SK-MEL-5 (cell line): ENCODE measurements at places on chromosomes 1 and 21.

DNA sequence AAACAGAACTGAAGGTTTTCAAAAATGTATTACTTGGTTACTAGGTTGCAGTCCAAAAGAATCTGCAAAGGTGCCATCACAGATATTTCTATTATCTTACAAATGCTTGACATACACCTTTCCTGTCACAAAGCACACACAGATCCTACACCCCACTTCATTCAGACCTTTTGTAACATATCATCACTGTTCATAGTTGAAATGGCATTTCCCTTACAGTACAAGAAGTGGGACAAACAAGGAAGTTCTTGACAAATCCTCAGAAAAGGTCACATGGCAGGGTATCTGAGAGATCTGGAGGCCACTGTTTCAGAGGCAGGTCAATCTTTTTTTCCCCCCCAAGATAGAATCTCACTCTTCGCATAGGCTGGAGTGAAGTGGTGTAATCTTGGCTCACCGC is 21.3 kb downstream of the TOR1AIP2 start:
- DNase-seq: no peak

- DNase-seq: no peak
These were observed 632.0 kb downstream of the SMYD3 start for GRCh38 chr1:245874942-245875580.

- DNase-seq: no peak
These were observed 38.4 kb downstream of the FYB2 start for GRCh38 chr1:56780826-56781225.

GRCh38 chr21:41620982-41621381 is 113.0 kb upstream of the TMPRSS2 start:
- DNase-seq: no peak

DNA sequence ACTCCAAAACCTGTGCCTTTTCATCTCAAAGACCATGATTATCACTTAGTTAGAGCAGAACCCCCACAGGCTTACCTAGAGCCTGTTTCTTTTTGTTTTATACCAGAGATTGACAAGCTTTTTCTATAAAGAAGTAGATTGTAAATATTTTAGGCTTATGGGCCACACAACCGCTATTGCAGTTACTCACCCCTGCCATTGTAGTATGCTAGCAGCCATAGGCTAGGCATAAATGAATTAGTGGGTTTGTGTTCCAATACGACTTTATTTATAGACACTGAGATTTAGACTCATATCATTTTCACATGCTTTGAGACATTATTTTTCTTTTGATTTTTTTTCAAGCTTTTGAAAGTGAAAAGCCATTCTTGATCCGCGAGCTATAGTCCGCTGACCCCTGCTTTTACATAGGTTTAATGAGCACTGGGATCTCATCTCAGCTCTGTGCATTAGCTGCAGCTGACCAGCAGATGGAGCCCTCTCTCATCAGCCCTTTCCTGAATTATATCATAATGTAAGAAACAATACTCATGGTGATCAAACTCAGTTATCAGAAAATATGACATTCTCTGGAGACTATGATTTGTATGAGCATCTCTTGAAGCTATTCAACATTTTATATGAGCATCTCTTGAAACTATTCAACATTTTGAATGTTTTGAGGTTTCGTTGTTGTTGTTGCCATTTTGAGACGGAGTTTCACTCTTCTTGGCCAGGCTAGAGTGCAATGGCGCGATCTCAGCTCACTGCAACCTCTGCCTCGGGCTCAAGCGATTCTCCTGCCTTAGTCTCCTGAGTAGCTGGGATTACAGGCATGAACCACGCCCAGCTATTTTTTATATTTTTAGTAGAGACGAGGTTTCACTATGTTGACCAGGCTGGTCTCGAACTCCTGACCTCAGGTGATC is 111.9 kb upstream of the L1TD1 start:
- DNase-seq: peak; percentile 70

- DNase-seq: no peak
These were observed 12.9 kb downstream of the PIGM start for GRCh38 chr1:160018900-160019299.

GRCh38 chr1:66330722-66331141 is 203.2 kb upstream of the SGIP1 start:
- peak; percentile 80 for DNase-seq

DNA sequence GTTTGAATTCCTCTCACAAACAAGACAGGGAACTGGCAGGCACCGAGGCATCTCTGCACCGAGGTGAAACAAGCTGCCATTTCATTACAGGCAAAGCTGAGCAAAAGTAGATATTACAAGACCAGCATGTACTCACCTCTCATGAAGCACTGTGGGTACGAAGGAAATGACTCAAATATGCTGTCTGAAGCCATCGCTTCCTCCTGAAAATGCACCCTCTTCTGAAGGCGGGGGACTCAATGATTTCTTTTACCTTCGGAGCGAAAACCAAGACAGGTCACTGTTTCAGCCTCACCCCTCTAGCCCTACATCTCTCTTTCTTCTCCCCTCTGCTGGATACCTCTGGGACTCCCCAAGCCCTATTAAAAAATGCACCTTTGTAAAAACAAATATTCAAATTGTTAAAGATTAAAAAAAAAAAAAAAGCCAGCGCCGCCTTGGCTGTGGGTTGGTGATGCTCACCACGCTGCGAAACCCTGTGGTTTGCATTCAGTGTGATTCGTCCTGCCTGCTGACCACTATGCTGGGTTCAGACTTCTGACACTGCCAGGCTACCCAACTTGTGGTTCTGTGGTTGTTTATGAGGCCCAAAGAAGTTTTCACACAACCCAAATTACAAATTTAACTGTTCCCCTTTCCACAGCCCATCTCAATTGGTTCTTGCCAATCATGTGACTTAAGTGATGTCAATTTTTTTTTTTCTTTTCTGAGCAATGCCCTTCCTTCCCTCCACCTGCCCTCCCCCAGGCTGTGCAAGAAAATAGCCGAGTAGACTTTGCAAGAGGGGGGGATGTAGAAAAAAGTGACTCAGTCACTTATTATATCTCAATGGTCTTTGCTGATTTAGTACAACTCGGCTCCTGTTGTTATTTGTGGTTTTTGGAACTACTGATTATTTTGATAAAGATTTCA is at the start of gene RUNX1:
Gene RUNX1, minus strand, starts transcription at position 597 of the 912 bp plus-strand sequence.
- no peak for DNase-seq

- DNase-seq: no peak
These were observed 236.0 kb downstream of the TOMM20 start for GRCh38 chr1:234892642-234893041.

DNA sequence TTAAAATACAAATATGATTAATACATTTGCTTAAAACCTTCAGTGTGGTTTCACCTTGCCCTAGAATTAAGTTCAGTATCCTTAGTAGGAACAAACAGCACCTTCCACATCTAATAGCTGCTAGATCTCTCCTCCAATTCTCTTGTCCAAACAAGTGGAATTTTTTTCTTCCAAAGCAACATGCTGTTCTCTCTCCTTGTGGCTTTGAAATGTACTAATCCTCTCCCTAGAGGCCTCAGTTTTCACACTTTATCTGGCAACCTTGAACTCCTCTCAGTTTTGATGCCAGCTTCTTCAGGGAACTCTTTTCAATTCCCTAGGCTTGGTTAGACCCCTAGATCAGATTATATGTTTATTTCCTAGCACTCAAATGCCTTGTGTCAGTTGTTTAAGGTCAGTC is 87.0 kb downstream of the GLUL start:
- no peak for DNase-seq

DNA sequence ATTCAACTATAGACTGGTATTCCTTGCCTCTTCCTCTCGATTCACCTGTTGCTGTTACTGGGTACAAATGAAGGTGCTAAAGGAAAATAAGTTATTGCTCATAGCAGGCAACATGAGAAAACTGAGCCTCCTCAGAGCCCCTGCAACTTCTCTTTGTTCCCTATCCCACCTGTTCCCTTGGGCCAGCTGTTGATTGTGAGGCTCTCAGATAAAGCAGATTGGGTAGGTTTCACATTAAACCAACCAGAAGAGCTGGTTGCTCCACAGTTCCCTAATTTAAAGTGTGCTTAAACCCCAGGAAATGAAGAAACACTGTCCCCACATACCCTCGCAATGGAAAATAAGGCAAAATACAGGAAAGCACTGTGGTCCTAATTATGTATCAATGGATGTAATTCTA is 4.8 kb downstream of the DEDD start:
- DNase-seq: no peak

- DNase-seq: no peak
These were observed 8.0 kb downstream of the NR5A2 start for GRCh38 chr1:200035397-200035955.

DNA sequence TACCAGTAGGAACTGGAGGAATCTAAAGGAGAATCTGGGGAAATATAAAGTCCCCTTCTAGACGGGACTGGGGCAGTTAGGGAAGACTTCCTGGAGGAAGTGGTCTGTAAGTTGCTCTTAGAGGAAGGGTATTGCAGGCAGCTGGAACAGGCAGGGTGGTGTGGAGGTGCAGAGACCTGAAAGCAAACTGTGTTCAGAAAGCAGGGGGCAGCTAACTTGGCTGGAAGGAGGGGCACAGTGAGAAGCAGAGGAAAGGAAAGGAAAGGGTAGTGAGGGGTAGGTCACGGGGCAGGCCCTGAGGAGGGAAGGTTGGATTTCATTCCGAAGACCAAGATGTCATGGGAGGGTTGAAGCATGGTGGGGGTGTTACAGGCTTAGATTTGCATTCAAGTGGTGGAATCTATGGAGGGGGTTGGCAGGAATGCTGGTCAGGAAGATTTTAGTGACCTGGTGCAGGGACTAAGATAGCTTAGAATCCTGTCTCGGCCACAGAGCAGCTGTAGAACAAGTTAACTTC is 240.7 kb downstream of the FOXD2 start:
- DNase-seq: no peak

- DNase-seq: no peak
These were observed 508.2 kb upstream of the ZRANB2 start for GRCh38 chr1:71589005-71589404.

- DNase-seq: peak; percentile 50
These were observed 149.6 kb downstream of the LMO4 start for GRCh38 chr1:87478231-87478630.
